ENCODE measurements at places on chromosomes 1 and 21. TPM values are rescaled to one million over a fixed set of nuclear protein-coding genes. Genes with fewer than 3 reads are reported as not detected.

Gene B4GALT3
- 36.6 TPM for total RNA-seq

Gene CSMD2
- total RNA-seq: 0.08 TPM

Gene DHDDS
- total RNA-seq: 37.8 TPM

Gene TIE1
- total RNA-seq: 19.0 TPM

Gene CYP4Z1
- total RNA-seq: 3.4 TPM

Data from suprapubic skin (tissue), 4 donors.